ENCODE measurements at places on chromosomes 2 and 18. TPM values are rescaled to one million over a fixed set of nuclear protein-coding genes. Genes with fewer than 3 reads are reported as not detected.

GRCh38 chr18:40355726-40356125 lies 1599.3 kb upstream of the PIK3C3 start:
- H3K4me1 ChIP-seq, result no peaks in the 10 kb centered on the region
- H3K27ac ChIP-seq, result no peak overlapping the region
- H3K36me3 ChIP-seq, result no peaks in the 10 kb centered on the region
- H3K27me3 ChIP-seq, result no peaks in the 10 kb centered on the region
- DNase-seq, result no peak
- no peak overlapping the region for H3K4me3 ChIP-seq

DNA sequence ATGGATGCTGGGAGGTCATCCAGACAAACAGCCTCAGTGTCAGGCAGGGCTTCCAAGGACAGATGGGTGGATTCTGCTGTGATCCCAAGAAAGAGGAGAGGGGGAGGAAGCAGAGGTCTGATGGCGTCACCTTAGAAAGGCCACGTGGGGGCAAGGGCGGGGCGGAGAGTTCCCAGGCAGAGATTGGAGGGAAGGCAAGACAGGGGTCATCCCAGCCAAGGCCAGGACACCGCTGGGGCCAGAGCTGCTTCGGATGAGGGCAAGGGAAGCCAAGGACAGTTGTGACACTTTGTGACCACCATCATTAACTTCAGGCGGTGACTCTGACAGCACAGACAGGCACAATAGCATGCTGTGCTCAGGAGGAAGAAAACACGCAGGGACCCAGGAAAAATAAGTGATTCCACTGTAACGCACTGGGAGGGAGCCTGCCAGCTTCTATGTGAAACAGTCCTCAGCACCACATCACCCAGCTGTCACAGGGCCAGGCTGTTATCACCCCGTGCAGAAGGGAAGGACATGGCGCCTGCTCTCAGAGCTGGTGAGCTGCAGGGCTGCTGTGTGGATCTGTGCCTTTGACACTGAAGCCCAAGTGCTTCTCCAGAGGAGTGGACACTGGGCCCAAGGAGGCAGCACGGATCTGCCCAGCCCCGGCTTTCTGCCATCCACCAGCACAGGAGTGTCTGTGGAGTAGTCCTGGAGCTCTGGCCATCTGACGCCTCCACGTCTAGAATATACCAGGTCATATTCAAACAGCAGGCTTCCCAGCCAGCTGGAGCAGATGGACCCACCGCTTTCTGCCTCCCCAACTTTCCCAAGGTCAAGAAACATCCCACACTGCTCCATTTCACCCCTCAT lies 204.1 kb downstream of the NDUFA10 start:
- H3K27me3 ChIP-seq, result peaks cover 14% of the 10 kb centered on the region
- peaks cover 11% of the 10 kb centered on the region for H3K36me3 ChIP-seq
- no peak overlapping the region for H3K27ac ChIP-seq
- DNase-seq, result no peak
- H3K4me3 ChIP-seq, result no peak overlapping the region

DNA sequence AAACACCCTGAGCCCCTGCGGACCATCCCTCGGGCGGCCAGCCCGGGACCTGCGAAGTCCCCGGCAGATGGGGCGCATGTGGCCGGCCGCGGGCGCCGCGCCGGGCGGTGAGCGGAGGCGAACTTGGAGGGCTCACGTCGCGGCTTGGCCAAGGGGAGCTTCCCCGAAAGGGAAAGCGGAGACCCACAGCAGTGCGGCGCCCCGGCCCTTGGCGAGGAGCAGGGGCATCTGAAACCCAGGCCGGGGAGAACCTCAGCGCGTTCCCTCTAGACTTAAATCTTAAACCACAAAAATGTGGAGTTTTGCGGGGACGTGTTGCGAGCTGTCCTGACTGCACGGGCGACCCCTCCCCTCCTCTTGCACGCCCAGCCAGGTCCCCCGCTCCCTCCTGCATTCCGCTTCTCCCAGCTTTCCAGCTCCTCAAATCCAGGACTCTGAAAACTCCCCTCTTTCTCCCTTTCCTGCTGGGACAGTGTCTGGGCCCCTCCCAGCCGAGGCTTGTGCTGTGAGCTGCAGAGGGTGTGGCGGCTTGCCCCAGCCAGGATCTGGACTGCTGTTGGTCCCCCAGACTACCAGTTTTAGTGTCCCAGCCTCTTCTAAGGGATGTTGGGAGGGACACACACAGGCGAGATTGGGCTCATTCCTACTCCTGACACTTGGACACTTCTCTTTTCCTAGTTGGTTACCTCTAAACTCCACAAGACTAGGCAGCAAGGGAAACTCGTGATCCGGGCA lies 1.3 kb downstream of the FMNL2 start:
- peak overlapping the region; percentile 98 for H3K4me3 ChIP-seq
- H3K27me3 ChIP-seq, result no peaks in the 10 kb centered on the region
- H3K27ac ChIP-seq, result peak overlapping the region; percentile 93
- DNase-seq, result peak; percentile 29
- H3K36me3 ChIP-seq, result no peaks in the 10 kb centered on the region

DNA sequence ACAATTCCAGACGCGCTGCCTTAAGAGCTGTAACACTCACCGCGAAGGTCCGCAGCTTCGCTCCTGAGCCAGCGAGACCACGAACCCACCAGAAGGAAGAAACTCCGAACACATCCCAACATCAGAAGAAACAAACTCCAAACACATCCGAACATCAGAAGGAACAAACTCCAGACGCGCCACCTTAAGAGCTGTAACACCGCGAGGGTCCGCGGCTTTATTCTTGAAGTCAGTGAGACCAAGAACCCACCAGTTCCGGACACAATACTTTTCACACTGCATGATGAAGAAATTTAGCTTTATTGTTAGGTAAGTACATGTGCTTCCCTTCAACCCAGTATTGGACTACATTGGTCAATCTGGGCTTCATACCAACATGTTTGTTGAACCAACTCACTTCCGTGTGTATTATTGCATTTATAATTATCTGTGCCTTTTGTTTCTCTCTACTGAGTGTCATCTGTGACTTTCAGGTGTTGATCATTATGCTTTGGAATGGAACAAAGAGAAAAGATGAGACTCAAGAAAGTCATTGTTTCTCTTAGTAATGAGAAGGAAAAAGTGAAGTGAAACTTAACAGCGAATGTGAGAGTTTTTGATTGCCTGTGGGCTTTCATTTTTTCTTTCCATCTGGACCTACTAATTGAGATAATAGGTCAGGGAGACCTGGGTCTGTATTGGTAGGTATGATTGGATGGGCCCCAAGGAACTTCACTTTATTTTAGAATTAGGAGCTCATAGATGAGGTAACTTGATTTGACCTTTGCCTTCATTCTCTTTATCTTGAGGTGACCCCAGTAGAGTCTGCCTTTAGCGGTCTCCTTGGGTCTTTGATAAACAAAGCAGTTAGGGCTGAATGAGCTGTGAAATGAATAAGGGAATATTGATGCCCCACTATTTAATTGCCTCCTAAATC lies 76.1 kb upstream of the CAVIN2 start:
- peaks cover 15% of the 10 kb centered on the region for H3K4me1 ChIP-seq
- no peak overlapping the region for H3K27ac ChIP-seq
- H3K27me3 ChIP-seq, result peaks cover 1% of the 10 kb centered on the region
- no peak for DNase-seq
- no peaks in the 10 kb centered on the region for H3K36me3 ChIP-seq

DNA sequence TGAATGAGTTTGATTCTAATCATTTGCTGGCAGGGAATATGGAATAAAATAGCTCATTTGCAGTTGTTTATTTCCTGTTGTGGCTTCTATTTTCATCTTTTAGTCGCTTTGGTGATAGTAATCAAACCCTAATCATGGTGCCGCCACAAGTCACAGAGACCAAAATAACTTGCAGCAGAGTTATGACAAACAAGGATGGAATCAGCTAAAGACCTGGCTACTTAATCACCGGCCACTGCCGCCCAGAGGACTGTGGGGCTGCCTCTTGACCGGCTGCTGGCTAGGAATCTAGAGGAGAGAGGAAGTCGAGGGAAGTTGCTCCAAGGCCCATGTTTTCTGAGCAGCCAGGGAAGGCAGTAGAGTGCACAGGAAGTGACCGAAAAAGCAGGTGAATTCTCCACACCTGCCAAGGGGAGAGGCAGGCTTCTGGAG lies 5.1 kb upstream of the SMAD7 start:
- H3K4me3 ChIP-seq, result peak overlapping the region; percentile 75
- H3K27ac ChIP-seq, result peak overlapping the region; percentile 97
- DNase-seq, result peak; percentile 98
- H3K36me3 ChIP-seq, result peaks cover 3% of the 10 kb centered on the region

DNA sequence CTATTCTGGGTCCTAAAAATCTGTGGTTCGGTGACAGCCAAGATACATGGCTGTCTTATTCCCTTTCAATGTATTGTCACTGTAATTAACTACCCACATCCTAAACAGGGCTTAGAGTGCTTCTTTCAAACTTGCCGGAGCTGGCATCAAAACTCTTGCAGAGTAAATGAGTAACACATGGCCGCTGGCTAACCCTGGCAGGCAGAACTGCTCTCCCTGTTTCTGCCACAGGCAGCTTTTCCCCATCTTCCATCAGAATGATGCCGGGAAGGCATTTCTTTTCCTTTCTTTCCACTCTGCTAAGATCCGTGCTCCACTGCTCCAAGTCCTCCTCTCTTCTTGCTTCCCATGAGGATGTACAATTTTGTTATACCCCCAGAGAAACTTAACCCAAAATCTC lies 54.8 kb upstream of the PTPRM start:
- H3K27ac ChIP-seq, result no peak overlapping the region
- H3K4me3 ChIP-seq, result no peak overlapping the region
- H3K36me3 ChIP-seq, result no peaks in the 10 kb centered on the region
- peaks cover 15% of the 10 kb centered on the region for H3K27me3 ChIP-seq

DNA sequence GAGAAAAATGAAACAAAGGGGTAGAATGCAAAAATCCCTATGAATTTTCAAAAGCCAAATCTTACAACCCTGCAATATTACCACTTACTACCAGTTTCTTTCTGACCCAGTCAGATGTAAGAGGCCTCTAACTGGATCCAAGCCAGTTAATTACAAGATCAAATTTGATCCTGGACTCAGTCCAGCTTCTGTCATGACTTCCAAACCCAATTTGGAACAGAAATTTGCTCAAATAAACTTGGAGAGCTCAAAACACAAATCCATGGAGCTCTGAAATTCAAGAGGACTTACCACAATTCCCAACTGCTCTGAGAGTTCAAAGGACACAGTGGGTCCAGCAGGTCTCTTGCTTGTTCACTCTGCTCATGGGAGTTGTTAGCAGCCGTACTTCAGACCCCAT lies 1271.7 kb upstream of the SLC39A10 start:
- no peaks in the 10 kb centered on the region for H3K4me1 ChIP-seq
- H3K27ac ChIP-seq, result no peak overlapping the region

DNA sequence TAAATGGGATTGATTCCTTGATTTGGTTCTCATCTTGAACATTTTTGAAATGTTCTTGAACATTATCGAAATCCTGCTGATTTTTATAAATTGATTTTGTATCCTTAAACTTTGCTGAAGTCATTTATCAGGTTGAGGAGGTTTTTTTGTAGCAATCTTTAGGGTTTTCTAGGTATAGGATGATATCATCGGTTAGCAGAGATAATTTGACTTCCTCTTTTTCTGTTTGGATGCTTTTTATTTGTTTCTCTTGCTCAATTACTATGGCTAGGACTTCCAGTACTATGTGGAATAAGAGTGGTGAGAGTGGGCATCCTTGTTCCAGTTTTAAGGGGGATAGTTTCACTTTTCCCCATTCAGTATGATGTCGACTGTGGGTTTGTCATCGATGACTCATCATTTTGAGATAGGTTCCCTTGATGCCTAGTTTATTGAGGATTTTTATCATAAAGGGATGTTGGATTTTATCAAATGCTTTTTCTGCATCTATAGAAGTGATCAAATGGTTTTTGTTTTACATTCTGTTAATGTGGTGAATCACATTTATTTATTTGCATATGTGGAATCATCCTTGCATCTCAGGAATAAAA lies 201.5 kb upstream of the ZSWIM2 start:
- no peak for DNase-seq
- H3K4me3 ChIP-seq, result no peak overlapping the region
- no peaks in the 10 kb centered on the region for H3K36me3 ChIP-seq
- no peak overlapping the region for H3K27ac ChIP-seq

GRCh38 chr18:75307530-75307929 lies 96.9 kb downstream of the TSHZ1 start:
- no peak overlapping the region for H3K27ac ChIP-seq
- no peaks in the 10 kb centered on the region for H3K36me3 ChIP-seq
- H3K4me3 ChIP-seq, result no peak overlapping the region
- no peak for DNase-seq

GRCh38 chr2:133434959-133435668 lies 133.1 kb downstream of the NCKAP5 start:
- H3K4me3 ChIP-seq, result no peak overlapping the region
- peak overlapping the region; percentile 64 for H3K27ac ChIP-seq
- peaks cover 2% of the 10 kb centered on the region for H3K27me3 ChIP-seq

GRCh38 chr2:180291552-180292421 lies 284.7 kb upstream of the CWC22 start:
- H3K36me3 ChIP-seq, result no peaks in the 10 kb centered on the region
- H3K27me3 ChIP-seq, result no peaks in the 10 kb centered on the region
- peak overlapping the region; percentile 31 for H3K27ac ChIP-seq
- H3K4me1 ChIP-seq, result peaks cover 29% of the 10 kb centered on the region
- peak overlapping the region; percentile 58 for H3K4me3 ChIP-seq

DNA sequence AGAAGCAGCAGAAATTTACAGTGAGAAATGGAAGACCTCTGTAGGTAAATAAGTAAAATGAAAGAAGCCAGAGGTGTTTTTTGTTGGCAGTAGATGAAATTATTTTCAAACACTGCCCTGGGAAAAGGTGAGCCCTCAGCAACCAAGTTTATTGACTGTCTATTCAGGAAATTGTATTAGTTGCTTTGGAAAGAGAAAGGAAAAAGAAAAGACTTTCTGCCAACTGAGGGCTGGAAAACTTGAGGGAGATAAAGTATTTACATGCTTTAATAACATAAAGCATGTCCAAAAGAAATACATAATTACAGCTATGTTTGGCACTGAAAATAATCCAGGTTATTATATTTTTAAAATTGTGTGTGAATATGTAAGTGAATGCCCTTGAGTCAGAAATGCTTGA lies 14.7 kb downstream of the CRIM1 start:
- H3K27ac ChIP-seq, result peak overlapping the region; percentile 78
- peak overlapping the region; percentile 75 for H3K4me3 ChIP-seq
- H3K36me3 ChIP-seq, result peaks cover 72% of the 10 kb centered on the region
- DNase-seq, result no peak
- peaks cover 12% of the 10 kb centered on the region for H3K27me3 ChIP-seq

DNA sequence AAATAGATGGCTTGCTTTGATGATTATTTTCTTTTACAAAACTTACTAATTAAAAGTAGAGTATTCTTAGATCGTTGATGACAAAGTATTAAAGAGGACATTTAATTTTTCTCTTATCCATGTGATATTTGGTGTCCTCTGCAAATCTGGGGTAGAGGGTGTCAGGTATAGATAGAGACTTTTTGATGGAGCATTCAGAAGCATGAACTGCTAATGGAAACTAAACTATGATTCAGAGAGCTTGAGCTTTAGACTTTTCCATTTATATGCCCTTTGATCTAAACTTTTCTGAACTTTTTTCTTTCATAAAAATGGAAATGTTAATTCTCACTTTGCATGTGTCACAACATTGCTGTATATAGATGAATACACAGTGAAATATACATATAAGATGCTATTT lies 619.7 kb downstream of the PLCL1 start:
- H3K27me3 ChIP-seq, result no peaks in the 10 kb centered on the region
- H3K36me3 ChIP-seq, result 0 out of 2 replicates have a peak, but pooled peaks cover 3% of the 10 kb centered on the region
- no peaks in the 10 kb centered on the region for H3K4me1 ChIP-seq

Gene TSHZ1
- total RNA-seq, result 23.1 TPM

Gene C2orf78
- total RNA-seq, result not detected

Gene GULP1
- total RNA-seq, result 44.2 TPM

Gene NETO1
- total RNA-seq, result not detected

Gene COL4A3
- total RNA-seq, result not detected
